Naive thymus-derived CD4-positive, alpha-beta T cell (primary cell): ENCODE measurements at places on chromosomes 5 and 9. TPM values are rescaled to one million over a fixed set of nuclear protein-coding genes. Genes with fewer than 3 reads are reported as not detected.

CPLANE1 gene
- total RNA-seq = 11.9 TPM

DNA sequence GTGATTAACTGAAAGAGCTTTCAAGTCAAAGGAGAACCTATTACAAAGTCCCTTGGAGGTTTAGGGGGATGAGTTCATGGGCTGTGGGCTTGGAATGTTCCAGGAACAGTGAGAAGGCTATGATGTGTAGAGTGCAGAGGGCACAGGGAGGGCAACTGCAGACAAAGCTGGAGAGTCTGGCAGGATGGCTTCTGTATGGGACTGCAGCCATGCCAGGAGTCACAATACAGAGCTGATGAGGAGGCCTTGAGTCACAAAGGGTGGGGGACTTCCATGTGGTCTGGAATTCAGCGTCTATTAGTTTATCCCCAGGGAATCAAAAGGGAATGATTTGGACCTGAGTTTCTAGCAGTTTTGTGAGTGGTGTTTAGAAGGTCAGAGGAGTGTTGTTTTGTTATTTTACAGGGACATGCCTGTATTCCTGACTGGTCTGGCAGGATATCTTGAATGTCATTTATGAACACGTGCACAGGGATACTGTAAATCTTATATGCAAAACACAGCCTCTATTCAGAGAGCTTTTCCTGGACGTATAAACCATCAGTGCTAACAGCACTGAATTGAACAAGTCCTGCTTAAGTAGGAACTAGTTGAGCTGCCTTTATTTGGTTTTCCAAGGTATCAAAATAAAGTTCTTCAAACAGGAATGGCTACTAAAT lies 14.3 kb upstream of the TEK start:
- DNase-seq = no peak

- no peak for DNase-seq
Observed at GRCh38 chr5:175836737-175837136, 34.6 kb upstream of the CPLX2 start.

CMBL gene
- total RNA-seq = 1.5 TPM
